HT1080 (cell line): ENCODE measurements at places on chromosomes 7 and 10. TPM values are rescaled to one million over a fixed set of nuclear protein-coding genes. Genes with fewer than 3 reads are reported as not detected.
A peak's percentile ranks its signal among the peaks of the same experiment; 100 is the strongest.

GRCh38 chr10:130843051-130843653 lies 468.4 kb downstream of the TCERG1L start:
- DNase-seq = no peak

- peak; percentile 61 for DNase-seq
Observed at GRCh38 chr7:28389504-28390395, 22.6 kb upstream of the CREB5 start.

- DNase-seq = no peak
Observed at GRCh38 chr10:133475821-133476640, 22.3 kb downstream of the SCART1 start.

DNA sequence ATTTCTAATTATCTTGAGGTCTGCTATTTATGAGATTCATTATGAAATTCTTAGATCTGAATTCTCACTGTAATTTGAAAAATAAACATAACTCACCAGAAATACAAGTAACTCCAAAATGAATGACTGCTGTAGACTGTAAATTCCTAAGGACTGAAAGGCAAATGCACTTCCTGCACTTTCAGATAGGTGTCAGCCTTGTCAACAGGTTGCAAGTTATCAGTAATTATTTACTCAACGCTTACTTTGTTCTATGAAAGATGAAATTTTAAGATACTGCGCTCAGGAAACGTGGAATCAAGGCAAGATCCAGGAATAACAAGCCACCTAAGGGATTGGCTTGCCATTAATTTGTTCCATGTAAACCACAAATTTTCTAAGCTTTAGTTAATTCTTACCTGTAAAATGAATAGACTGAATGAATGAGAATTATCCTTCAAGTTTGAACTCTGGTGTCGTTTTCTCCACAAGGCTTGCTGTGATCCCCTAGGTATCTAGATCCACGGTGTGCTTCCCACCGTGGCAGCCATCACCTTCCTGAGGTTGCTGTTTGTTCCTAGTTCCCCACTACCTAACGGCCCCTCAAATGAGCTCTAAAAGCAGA lies 12.6 kb downstream of the DHX32 start:
- peak; percentile 40 for DNase-seq

DNA sequence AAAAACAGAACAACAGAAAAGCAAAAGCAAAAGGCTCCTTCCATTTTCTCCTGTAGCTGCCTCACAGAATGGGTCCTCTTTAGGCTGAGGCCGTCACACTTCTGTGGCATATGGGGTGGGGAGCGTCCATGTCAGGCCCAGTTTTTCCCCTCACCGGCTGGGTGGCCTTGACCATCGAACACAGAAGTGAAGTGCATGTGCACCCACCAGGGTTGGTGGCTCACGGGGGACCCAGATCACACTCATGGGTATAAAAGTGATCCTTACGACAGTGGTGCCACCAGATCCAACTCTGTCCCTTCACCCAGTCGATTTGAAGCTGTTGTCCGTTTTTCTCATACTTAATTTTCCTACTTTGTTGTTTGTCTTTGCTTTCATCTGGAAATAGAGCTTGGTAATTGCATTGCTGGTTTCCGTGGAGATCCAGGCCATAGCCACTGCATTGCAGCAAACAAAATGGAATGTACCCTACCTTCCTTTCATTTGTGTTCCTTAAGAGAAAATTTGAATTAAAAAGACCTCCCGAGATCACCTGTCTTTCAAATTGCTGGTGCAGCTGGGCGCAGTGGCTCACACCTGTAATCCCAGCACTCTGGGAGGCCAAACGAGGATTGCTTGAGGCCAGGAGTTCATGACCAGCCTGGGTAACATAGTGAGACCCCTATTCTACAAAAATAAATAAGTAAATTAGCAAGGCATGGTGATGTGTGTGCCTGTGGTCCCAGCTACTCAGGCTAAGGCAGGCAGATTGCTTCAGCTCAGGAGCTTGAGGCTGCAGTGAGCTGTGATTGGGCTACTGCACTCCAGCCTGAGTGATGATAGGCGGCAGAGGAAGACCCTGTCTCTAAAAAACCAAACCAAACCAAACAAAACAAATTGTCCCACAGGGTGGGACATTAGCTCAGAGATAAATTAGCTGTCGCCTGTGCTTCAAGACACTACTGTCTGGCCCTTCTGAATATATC lies 10.7 kb upstream of the GJD4 start:
- no peak for DNase-seq

- DNase-seq = peak; percentile 20
Observed at GRCh38 chr7:81956520-81956919, 186.7 kb upstream of the HGF start.

- DNase-seq = no peak
Observed at GRCh38 chr10:102744374-102745051, 765 bp downstream of the WBP1L start.

DNA sequence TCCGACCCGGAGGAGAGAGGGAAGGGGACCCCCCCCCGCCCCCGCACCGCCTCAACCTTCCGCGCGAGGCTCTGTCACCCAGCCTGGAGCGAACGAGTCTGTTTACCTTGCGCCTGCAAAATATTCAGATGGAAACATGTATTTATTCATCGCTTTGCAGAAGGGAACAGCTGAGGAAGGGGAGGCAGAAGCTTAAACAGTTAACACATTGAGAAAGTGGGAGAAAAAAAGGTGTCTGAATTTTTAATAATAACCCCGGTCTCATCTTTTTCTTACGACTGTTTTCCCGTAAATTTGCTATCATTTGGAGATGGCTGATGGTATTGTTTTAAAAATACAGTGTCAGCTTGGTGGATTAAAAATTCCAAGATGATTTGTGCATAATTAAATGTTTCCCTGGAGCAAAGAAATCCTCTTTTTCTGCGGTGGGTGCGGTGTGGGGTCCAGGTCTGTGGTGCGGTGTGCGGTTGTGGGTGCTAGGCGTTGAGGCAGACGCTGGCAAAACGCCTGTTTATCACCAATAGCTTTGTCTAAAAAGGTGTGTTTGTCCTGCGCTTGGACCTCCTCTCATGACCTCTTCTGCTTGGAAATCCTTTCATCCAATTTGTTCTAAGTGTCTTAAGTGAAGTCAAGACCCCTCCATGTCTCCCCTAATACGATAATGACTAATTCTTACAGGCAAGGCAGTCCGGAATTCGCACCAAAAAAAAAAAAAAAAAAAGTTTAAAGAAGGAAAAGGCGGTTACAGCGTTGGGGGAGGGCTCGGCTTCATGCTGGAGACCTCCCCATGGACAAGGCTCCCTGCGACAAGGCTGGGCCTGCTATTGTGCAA lies 1.6 kb downstream of the UNCX start:
- no peak for DNase-seq

DNA sequence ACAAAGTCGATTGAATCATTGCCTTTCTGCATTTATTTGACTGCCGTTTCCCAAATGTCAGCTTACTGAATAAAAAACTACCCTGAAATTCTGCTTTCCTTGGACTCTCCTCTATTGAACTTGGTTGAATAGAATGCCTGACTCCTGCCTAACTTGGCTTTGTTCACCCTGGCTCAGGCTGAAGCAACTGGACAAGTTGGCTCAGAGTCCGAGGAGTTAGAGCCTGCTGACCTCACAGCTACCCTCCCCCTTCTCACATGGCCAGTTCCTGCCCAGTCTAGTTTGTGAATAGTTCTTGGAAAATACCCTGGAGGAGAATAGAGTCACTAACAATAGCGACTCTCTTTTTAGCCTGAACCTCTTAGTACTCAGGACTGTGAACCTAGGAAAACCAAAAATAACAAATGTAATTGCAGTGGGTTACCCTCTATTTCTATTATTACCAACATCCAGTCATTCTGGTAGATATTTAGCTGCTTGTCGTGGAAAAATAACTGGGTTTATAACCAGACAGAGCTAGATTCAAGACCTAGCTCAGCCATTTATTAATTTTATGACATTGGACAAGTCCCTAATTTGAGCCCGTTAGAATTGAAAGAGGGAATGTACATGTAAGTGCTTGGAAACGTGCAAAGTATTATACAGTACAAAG lies 17.3 kb upstream of the NRBF2 start:
- DNase-seq = no peak

- DNase-seq = no peak
Observed at GRCh38 chr7:77458786-77459185, 42.6 kb upstream of the GSAP start.

DNA sequence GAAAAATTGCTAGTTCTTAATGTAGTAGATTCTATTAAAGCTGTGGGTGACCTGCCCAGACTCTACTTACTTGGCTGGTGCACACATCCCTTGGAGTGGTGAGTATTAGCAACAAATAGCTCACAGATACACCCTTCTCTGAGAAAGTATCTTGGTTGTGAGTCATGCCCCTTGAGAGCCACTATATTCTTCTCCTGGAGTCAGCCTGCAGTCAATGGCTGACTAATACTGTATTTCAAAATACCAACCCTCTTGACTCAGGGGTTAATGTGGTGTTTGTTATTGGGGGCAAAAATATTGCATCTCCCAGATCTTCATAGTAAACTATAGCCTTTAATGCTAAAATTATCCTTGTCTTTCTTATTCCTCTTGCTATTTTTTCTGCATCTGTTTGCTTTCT lies 354.9 kb downstream of the BMPER start:
- peak; percentile 96 for DNase-seq

- no peak for DNase-seq
Observed at GRCh38 chr7:88746126-88746525, 13.4 kb upstream of the ZNF804B start.

GRCh38 chr10:59626523-59626869 lies 83.2 kb downstream of the SLC16A9 start:
- no peak for DNase-seq

- no peak for DNase-seq
Observed at GRCh38 chr7:135560631-135561030, 2.9 kb downstream of the NUP205 start.

DNA sequence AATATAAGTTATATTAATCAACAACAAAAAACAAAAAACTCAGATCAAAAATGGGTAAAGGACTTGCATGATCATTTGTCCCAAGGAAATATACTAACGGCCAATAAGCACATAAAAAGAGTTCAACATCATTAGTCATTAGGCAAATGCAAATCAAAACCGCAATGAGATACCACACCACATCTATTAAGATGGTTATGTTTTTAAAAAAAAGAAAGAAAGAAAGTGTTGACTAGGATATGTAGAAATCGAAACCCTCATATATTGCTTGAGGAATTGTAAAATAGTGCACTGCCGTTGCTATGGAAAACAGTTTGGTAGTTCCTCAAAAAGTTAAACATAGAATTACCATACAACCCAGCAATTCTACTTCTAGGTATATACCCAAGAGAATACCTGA lies 39.4 kb upstream of the CTNNA3 start:
- no peak for DNase-seq

- peak; percentile 68 for DNase-seq
Observed at GRCh38 chr10:90592638-90593302, 265.1 kb downstream of the HTR7 start.

GRCh38 chr7:92255308-92255707 lies 9.5 kb downstream of the ANKIB1 start:
- peak; percentile 25 for DNase-seq

GRCh38 chr7:84664626-84665025 lies 470.0 kb upstream of the SEMA3A start:
- DNase-seq = no peak

- DNase-seq = no peak
Observed at GRCh38 chr7:3307435-3307834, 6.4 kb downstream of the SDK1 start.

DNA sequence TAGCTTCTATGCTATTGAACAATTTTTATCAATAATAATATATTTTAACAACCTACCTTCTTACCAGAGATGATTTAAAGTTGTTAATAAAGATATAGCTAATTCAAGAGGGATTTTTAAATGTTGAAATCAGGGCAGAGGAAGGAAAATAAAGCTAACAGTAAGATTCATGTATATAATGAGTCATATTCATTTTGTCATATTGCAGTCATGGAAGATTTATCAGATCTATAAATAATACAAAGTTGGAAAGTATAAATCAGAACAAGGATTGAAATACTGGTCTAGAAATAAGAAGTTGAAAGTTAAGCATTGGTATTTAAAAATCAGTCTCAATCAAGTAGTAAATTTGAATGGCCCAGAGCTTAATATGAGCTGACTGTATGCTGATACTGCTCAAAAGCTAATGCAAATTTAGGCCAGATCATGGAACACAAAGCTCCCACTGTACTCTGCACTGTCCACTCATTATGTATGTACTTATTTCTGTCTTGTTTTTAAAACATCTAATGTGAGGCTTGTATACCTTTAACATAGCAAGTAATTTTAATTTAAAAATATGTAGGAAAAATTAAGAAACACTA lies 196.9 kb downstream of the ZEB1 start:
- DNase-seq = no peak

DNA sequence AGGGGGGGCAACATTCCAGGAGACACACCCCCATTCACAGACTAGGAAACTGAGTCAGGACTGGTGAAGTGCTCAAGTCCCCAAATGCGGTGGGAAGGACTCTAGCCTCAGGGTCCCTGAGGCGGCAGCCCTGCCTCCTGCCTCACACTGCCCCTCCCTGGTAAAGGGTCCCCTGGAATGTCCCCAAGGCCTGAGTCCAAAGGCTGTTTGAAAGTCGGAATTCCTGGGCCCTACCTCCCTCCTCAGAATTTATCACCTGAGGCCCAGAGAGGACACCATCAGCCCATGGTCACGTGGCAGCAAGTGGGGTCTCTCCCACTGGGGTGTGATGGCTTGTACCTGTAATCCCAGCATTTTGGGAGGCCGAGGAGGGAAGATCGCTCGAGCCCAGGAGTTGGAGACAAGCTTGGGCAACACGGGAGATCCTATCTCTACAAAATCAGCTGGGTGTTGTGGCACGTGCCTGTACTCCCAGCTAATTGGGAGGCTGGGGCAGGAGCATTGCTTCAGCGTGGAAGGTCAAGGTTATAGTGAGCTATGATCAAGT lies 110.3 kb upstream of the TNRC18 start:
- DNase-seq = no peak

DNA sequence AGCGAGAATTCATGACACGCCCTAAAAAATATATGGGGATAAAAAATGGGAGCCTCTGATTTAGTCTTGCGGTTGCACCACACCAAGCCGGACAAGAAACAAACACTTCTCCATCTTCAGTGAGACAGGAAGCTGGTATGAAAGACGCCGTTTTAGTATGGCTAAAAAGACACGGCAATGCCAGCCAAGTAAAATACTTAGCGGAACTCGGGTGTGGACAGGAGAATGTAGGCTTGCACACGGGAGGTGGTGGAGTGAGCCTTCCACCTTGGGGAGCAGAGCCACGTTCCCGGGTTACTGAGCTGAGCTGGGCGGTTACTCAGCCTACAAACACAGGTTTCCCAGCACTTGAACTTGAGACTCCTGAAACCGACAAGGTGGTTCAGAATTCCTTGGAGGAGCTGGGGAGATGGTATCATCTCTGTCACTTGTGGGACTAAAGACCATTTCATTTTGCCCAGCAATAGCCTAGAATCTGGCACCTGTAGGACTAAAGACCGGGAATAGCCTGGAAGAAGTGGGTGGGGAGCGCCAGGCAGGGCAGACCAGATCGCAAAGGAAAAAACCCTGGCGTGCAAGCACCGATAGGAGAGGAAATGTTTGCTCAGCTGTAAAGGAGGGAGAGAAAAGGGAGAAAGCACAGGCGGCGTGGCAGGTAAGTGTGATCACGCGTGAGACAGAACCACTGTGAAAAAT lies 34.8 kb upstream of the SEPHS1 start:
- DNase-seq = no peak

The CYP2C19 gene
- not detected in 2 replicates for total RNA-seq

The TMEM196 gene
- not detected in 2 replicates for total RNA-seq

The NANOS1 gene
- total RNA-seq = 0.39 and 0.57 TPM in 2 replicates

The SNX13 gene
- 19.1 and 22.8 TPM in 2 replicates for total RNA-seq

The ZNF425 gene
- total RNA-seq = 0.23 and 0.33 TPM in 2 replicates

The SCD gene
- 149 and 198 TPM in 2 replicates for total RNA-seq

The RNF32 gene
- 1.2 and 1.7 TPM in 2 replicates for total RNA-seq

The CPVL gene
- total RNA-seq = 0.50 and 0.90 TPM in 2 replicates

The CHST3 gene
- total RNA-seq = 20.7 and 23.6 TPM in 2 replicates

The ZRANB1 gene
- 11.3 and 11.5 TPM in 2 replicates for total RNA-seq
